ENCODE measurements at places on chromosomes 5 and 9. TPM values are rescaled to one million over a fixed set of nuclear protein-coding genes. Genes with fewer than 3 reads are reported as not detected.

KCNIP1 gene
- total RNA-seq, result not detected

NUTM2G gene
- not detected for total RNA-seq

TAF11L10 gene
- not detected for total RNA-seq

STKLD1 gene
- total RNA-seq, result 0.64 TPM

IL4 gene
- total RNA-seq, result not detected

TSPAN17 gene
- 65.4 TPM for total RNA-seq

ZFP37 gene
- total RNA-seq, result 1.4 TPM

FYB1 gene
- total RNA-seq, result 11.5 TPM

C7 gene
- total RNA-seq, result not detected

GFI1B gene
- total RNA-seq, result 0.09 TPM

TICAM2 gene
- 1.3 TPM for total RNA-seq

IL31RA gene
- 1.2 TPM for total RNA-seq

OSMR gene
- total RNA-seq, result 59.6 TPM

C8G gene
- 1.3 TPM for total RNA-seq

HTR1A gene
- total RNA-seq, result not detected

BRD8 gene
- total RNA-seq, result 43.4 TPM

IL7R gene
- total RNA-seq, result 0.30 TPM

GKAP1 gene
- 4.0 TPM for total RNA-seq

SHISAL2B gene
- total RNA-seq, result not detected

SH3TC2 gene
- total RNA-seq, result 0.56 TPM

FST gene
- total RNA-seq, result 1.4 TPM

ABO gene
- not detected for total RNA-seq

MYMK gene
- total RNA-seq, result not detected

LHX3 gene
- 0.08 TPM for total RNA-seq

TMC1 gene
- 0.02 TPM for total RNA-seq

IGFBPL1 gene
- total RNA-seq, result 2.1 TPM

SELENOP gene
- 0.37 TPM for total RNA-seq

RGS14 gene
- 5.4 TPM for total RNA-seq

HTR4 gene
- not detected for total RNA-seq

PCDHA9 gene
- total RNA-seq, result not detected

WNT8A gene
- total RNA-seq, result not detected

CDO1 gene
- total RNA-seq, result not detected

BAAT gene
- total RNA-seq, result 0.31 TPM

SLIT3 gene
- 13.0 TPM for total RNA-seq

AQP3 gene
- 28.3 TPM for total RNA-seq

NR2F1 gene
- 4.7 TPM for total RNA-seq

Data from A549 treated with AZD2906 at 1 μM for 4 hours (cell line).